ENCODE measurements at places on chromosomes 2 and 18.

DNA sequence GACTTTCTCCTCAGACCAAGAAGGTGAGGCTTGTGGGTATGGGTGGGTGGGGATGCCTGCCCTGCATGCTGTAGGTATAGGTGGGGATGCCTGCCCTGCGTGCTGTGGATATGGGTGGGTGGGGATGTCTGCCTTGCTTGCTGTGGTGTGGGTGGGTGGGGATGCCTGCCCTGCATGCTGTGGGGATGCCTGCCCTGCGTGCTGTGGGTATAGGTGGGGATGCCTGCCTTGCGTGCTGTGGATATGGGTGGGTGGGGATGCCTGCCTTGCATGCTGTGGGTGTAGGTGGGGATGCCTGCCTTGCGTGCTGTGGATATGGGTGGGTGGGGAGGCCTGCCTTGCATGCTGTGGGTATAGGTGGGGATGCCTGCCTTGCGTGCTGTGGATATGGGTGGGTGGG, 278.4 kb downstream of the NEDD4L start:
- no peak for DNase-seq

GRCh38 chr2:195505701-195506100, 151.3 kb upstream of the SLC39A10 start:
- DNase-seq = no peak

DNA sequence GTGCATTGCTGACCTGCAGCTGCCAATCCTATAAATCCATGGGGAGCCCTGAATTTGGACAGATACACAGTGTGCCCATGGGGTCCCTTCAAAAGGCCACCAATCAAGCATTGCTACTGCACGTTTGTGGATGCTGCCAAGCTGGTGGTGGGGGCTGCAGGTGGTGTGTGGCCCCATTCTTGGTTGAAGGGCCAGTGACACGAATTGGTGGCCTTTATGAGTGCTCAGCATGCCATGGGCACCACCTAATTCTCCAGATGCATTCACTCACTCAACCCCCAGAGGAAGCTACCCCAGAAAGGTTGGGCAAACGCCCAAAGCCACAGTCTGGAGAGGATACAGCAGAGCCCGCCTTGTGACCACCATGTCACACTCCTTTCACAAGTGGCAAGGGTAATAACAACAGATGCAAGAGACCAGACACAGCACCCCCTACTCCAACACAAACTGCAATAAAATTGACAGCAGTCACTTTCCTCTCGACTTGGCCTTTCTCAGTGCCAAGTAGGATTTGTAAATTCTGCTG, 27.1 kb downstream of the MC2R start:
- DNase-seq = no peak

- no peak for DNase-seq
Measured at GRCh38 chr18:65749841-65750240, 971 bp upstream of the CDH7 start.

DNA sequence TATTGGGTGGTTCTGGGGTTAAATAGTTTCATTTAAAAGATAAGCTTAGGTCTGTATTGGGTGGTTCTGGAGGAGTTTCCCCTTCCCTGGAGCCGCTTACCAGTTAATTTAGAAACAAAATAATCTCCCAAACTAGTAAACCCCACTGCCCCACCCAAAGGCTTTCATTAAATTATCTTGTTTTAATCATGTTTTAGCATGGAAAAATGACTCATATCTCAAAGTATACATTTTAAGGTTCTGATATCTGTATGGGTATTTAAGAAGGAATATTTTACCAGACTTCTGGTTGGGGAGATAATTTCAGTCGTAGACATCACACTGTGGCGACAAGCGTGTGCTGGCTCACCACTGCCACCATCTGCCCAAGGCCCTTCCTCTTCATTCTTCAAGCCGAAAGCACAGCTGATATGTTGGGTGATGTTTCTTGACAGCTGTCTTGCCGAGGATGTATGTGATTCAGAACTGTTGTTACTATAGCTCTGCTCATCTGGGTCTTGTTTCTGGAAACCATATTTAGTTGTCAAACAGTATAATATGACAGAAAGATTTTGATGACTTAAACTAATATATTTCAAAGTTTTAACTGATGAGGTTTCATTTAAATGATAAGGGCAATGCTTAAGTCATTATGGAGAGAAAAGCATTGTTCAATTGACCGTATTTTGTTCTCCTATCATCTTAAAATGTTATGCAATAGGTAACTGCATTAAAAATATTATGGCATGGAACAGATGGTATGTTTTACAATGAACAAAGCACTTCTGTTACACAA, 5.1 kb downstream of the FIGLA start:
- no peak for DNase-seq

DNA sequence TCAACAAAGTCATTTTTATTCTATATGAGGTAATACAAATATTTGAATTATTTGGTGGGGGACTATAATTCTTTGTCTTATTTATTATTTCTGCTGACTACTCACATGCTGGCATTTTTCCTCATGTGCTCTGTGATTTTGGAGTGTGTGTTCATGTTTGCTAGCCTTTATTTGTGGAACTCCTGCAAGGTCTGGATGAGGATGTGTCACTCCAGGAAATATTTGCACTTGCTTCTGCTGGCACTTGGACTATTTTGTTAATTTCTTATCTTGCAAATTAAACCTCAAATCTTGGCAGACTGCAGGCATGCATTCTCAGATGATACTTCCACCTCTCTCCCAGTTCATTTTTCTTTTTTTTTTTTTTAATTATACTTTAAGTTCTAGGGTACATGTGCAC, 34.1 kb downstream of the POLI start:
- no peak for DNase-seq

- no peak for DNase-seq
Measured at GRCh38 chr2:112255875-112256274, 1.0 kb upstream of the ZC3H8 start.

GRCh38 chr18:25349131-25349925, 2.6 kb downstream of the ZNF521 start:
- DNase-seq = no peak

- DNase-seq = no peak
Measured at GRCh38 chr2:174072069-174072468, 106.9 kb upstream of the SP3 start.

DNA sequence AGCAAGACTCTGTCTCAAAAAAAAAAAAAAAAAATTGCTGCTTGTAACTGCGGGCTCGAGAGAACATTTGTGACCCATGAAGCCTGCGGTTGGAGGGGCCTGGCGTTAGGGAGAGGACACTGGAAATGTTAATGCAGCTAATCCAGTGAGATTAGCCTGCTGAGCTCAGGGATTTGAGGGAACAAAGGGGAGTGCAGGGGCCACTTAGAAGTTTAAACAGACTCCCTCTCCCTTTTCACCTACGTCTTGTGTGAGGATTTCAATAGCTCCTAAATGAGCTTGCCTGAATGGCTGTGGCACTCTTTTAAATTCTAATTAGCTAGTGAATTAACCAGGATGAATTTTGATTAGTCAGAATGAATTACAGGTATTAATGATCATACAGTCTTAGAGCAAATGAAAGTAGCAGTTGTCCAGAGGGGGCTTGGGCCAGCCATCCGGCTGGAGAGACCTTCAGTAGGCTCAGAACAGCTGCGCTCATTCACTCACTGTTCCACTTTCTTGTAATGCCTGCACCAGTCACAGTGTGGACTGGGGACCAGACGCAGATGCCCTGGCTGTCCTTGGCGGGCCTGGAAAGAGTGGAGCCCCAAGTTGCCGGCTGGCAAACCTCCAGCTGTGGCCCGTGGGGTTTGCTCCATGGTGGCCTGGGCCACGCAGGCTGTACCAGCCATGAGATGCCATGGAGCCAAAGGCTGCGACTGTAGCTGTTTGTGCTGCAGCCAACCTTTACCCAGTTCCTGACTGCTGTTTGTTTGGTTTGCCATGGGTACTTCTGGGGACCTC, 20.8 kb downstream of the LDLRAD4 start:
- DNase-seq = no peak

Measured in stimulated activated CD8-positive, alpha-beta memory T cell treated with anti-CD3 and anti-CD28 coated beads, Interleukin-7, amount 100 ng/mL, for 24 hours (primary cell).